ENCODE measurements at places on chromosomes 1 and 21.

- no peak for DNase-seq
These were observed 38.8 kb downstream of the ARID1A start for GRCh38 chr1:26734501-26735058.

GRCh38 chr1:115839679-115840237 lies 1.2 kb downstream of the NHLH2 start:
- DNase-seq = no peak

- DNase-seq = no peak
These were observed 16.1 kb downstream of the SIPA1L2 start for GRCh38 chr1:232613752-232614381.

DNA sequence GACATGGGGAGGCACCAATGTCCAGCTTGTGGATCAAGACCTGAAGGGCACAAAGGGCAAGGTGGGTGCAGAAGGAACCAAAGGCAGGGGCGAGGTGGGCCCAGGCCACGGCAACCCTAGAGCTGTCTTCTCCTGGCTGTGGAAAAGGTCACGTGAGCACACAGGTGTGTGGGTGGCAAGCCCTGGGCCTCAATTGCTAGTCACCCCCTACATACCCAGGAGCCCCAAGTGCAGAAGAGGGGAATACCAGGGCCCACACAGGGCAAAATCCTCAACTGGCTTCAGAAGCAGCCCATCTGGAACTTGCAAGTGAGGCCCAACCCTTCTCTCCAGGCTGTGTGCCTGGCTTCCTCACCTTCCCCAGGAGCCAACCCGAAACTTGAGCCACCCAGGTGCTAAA lies 25.6 kb downstream of the ZBTB17 start:
- DNase-seq = no peak

- DNase-seq = no peak
These were observed 61.6 kb downstream of the DHRS3 start for GRCh38 chr1:12556368-12556930.
